ENCODE measurements at places on chromosomes 13 and 19.

- DNase-seq: peak; percentile 30
Measured at GRCh38 chr19:5826531-5827341, 12.8 kb downstream of the FUT6 start.

GRCh38 chr13:90710164-90710759 lies 637.2 kb upstream of the MIR17HG start:
- no peak for DNase-seq

DNA sequence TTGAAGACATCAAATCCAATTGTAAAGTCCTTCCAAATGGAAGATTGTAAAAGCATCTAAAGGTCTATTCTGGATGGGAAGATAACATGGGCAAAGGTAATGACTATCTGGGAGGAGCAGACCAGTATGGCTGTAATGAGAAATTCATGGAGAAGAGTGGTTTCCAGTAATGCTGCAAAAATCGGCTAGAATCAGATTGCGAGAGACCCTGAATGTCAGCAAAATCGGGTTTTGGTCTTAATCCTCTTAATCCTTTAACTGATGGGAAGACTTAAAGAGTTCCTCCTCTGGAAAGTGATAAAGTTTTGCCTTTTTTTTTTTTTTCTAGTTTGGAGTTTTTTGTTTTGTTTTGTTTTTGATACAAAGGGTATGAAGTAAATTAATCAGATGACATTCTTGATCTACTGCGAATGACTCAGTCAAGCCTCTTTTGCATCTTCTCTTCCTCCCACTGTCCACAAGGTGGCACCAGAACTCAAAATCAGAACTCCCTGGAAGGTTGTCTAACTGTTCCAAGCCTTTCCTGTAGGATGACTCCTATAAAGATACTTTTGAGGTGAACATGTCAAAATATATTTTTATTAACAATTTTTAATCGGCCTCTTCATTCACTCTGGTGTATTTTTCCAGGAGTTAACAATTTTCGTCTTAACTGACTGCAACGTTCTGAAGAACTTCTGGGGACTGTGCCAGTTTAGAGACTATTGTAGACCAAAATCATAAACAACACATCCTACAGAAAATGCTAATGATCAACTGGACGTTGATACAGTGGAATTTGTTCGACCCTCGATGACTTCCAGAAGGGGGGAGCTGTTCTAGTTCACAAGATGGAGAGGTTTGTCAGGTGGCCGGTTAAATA lies 213.3 kb upstream of the MIR17HG start:
- DNase-seq: peak; percentile 17

GRCh38 chr13:114135731-114136171 lies 3.3 kb upstream of the RASA3 start:
- no peak for DNase-seq

DNA sequence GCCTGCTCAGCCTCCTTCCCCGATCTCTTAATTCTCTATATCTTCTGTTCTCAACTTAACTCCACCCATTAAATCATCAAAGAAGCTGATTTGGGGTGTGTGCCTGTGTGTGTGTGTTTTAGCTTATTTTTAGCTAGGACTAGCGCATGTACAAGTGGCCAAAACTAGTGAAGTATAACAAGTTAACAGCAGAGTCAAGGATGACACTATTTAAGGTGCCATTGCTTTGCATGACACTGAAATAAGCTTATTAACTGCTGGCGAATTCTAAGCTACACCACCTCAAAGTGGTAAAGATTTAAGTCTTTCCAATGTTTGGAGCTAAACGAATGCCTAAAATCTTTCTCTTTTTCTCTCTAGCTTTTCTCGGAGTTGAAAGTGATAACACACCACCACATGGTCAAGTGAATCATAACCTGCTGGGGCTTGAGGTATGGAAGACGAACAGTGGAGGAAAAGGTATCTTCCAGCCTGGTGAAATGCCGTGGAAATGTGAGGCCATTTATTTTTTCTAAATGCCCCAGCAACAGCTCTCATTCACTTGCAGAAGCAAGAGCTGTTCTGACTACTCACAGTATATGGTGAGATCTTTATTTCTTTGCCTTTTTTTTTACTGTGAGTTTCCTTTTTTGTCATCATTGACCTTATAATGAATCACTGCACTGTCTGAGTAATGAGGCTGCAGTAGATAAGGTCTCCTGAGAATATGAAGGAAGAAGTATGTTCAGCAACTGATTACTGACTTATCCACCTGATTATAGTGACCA lies 570.3 kb downstream of the PCDH9 start:
- DNase-seq: no peak

- no peak for DNase-seq
Measured at GRCh38 chr13:31331068-31331467, 131.3 kb downstream of the B3GLCT start.

DNA sequence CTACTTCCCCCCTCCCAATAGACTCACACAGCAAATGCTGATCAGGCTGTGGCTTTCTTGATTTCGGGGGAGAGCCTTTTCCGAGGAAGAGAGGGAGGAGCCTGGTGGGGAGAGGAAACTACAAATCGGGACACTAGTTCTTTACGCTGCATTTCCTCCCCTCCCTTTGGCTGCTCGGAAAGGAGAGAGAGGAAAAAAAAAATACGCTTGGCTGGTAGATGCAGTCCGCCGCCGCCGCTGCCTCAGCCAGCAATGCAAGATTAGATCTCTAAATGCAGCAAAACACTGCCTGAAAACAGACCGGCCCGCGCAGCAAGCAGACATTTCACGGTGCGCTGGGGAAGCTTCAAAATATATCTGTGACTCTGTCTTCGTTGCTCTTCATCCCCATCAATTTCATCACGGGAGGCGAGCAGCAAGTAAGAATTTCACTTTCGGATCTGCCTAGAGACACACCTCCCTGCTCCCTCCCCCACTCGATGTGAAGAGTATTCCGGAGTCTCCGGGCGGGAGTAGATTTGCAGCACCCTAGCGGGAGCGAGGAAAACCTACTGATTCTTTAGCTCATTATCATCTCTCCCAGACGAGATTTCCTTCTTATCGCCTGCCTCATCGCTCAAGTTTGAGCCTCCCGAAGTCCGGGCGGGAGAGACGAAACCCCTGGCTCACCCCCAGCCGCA lies at the start of gene PCDH17:
PCDH17 (plus strand) TSS at position 149 of the 680 bp plus-strand sequence. CDS start 803 bp downstream, outside the sequence.
- DNase-seq: no peak

- DNase-seq: peak; percentile 14
Measured at GRCh38 chr13:32164622-32165268, 133.2 kb downstream of the FRY start.

- DNase-seq: no peak
Measured at GRCh38 chr13:41696163-41697003, 239.0 kb downstream of the RGCC start.

DNA sequence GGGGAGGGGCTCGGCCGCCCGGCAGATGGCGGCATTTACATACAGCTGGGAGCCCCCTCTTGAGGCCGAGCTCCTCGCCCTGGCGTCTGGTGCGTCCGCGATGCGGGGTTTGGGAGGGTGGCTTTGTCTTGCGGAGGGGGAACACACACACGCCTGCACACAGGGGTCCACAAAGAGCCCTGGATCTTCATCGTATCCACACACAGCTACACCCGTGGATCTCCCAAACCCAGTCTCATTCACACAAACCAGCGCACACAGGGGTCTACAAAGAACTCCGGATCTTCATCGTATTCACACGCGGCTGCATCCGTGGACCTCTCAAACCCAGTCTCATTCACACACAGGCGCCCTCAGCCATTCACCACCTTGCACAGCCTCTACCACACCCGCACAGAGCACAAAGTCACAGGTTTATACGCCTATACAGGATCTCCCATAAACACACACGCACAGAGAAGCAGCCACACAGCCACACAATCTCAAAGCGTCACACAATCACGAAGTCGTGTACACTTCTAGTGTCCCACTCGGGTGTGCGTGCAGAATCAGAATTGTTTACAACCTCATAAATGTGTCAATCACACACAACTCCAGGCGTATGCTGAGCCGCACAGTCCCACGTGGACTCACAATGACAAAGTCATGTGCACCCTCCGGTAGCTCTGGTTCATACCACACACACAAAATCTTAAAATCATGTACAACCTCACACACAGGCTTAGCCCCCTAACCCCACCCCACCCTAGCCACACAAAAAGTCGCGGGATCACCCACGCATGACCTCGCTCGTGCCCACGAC lies 550 bp upstream of the DLL3 start:
- DNase-seq: peak; percentile 47

DNA sequence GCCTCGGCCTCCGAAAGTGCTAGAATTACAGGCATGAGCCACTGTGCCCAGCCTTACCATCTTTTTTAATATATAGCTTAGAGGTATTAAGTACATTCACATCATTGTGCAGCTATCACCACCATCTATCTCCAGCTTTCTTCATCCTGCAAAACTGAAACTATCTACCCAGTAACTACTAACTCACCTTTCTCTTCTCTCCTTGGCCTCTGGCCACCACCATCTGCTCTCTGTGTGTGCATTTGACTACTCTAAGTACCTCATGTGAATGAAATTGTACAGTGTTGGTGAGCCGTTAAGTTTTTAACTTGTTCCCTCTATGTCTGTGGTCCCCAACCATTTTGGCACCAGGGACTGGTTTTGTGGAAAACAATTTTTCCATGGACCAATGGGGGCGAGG lies 56.1 kb downstream of the CDK8 start:
- DNase-seq: no peak

GRCh38 chr13:66102864-66103263 lies 1127.3 kb downstream of the PCDH9 start:
- no peak for DNase-seq

- DNase-seq: peak; percentile 52
Measured at GRCh38 chr19:703651-704446, 4.9 kb upstream of the PALM start.

- DNase-seq: peak; percentile 57
Measured at GRCh38 chr19:36331353-36332228, 47.4 kb downstream of the ZFP14 start.

DNA sequence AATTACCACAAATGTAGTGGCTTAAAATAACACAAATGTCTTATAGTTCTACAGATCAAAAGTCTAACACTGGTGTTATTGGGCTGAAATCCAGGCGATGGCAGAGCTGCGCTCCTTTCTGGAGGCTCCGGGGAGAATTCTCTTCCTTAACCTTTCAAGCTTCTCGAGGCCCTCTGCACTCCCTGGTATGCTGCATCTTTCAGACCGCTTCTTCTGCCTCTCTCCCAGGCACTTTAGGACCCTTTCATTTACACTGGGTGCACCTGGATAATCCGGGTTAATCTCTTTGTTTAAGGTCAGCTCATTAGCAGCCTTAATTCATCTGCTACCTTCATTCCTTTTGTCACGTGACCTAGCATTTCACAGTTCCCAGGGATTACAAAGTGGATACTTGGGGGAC lies 211.3 kb upstream of the RFC3 start:
- DNase-seq: no peak

DNA sequence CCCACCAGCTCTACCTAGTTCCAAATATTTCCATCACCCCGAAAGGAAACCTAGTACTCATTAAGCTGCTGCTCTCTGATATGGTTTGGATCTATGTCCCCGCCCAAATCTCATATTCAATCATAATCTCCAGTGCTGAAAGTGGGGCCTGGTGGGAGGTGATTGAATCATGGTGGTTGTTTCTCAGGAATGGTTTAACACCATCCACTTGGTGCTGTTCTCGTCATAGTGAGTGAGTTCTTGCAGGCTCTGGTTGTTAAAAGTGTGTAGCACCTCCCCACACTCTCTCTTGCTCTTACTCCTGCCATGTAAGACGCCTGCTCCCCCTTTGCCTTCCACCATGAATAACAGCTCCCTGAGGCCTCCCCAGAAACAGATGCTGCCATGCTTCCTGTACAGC lies 43.4 kb upstream of the MED4 start:
- DNase-seq: no peak

GRCh38 chr13:91141543-91142061 lies 205.9 kb upstream of the MIR17HG start:
- DNase-seq: no peak

DNA sequence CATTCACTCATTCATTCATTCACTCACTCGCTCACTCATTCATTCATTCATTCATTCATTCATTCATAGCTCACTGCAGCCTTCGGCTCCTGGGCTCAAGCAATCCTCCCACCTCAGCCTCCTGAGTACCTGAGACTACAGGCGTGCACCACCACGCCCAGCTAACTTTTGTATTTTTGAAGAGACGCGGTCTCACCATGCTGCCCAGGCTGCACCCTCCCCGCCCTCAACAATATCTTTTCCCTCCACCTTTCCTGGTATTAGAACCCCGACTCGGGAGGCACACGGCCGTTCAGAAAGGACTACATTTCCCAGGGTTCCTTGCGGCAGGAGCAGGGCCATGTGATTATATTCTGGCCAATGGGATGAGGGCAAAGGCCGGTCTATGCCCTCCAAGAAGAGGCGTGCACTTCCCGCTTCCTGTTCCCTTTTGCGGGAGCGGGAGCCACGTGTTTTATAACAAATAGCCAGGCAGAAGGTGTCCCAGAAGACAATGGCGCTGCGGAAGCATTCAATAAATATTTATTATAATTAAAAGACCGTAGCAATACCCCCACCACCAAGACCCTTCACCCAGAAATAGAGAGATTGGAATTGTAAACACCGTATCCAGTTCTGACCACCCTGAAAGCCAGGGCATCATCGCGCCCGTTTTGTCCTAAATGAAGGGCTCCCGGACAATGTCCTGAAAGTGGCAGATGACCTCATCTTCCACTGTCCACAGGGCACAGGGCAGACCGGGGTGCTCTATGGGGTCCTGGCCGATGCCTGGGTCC lies 15.9 kb downstream of the TICAM1 start:
- DNase-seq: peak; percentile 81

DNA sequence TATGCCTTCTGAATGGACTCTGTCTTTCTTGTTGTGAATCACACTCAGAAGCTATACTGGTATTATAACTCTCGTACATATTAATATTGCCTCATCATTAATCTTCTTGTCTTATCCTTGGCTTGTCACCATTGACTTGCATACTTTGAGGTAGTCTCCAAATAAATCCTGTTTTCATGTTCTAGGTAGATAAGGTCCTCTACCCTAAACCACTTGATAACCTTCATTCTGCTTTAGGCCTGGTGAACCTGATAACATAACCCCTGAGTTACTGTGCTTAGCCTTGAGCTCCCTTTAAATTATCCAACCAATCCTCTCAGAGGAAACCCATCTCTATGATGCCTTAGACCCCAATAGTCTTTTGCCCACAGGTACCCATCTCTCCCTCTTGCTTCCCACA lies 1162.3 kb downstream of the SLITRK1 start:
- DNase-seq: no peak

GRCh38 chr19:45824041-45824471 lies 8.9 kb upstream of the RSPH6A start:
- DNase-seq: no peak

- DNase-seq: no peak
Measured at GRCh38 chr13:84672616-84673015, 790.3 kb upstream of the SLITRK1 start.

GRCh38 chr19:18401580-18402112 lies 4.2 kb upstream of the LRRC25 start:
- DNase-seq: no peak
